ENCODE measurements at places on chromosomes 3 and 15. TPM values are rescaled to one million over a fixed set of nuclear protein-coding genes. Genes with fewer than 3 reads are reported as not detected.

- no peak overlapping the region for H3K4me3 ChIP-seq
- no peaks in the 10 kb centered on the region for H3K36me3 ChIP-seq
- H3K27ac ChIP-seq: no peak overlapping the region
These were observed 9.1 kb downstream of the ABHD5 start for GRCh38 chr3:43699864-43700263.

GRCh38 chr3:133388696-133389395, 11.0 kb upstream of the BFSP2 start:
- no peak overlapping the region for H3K27ac ChIP-seq
- no peak overlapping the region for H3K4me3 ChIP-seq
- DNase-seq: no peak
- no peaks in the 10 kb centered on the region for H3K4me1 ChIP-seq
- no peaks in the 10 kb centered on the region for H3K36me3 ChIP-seq
- no peaks in the 10 kb centered on the region for H3K27me3 ChIP-seq

DNA sequence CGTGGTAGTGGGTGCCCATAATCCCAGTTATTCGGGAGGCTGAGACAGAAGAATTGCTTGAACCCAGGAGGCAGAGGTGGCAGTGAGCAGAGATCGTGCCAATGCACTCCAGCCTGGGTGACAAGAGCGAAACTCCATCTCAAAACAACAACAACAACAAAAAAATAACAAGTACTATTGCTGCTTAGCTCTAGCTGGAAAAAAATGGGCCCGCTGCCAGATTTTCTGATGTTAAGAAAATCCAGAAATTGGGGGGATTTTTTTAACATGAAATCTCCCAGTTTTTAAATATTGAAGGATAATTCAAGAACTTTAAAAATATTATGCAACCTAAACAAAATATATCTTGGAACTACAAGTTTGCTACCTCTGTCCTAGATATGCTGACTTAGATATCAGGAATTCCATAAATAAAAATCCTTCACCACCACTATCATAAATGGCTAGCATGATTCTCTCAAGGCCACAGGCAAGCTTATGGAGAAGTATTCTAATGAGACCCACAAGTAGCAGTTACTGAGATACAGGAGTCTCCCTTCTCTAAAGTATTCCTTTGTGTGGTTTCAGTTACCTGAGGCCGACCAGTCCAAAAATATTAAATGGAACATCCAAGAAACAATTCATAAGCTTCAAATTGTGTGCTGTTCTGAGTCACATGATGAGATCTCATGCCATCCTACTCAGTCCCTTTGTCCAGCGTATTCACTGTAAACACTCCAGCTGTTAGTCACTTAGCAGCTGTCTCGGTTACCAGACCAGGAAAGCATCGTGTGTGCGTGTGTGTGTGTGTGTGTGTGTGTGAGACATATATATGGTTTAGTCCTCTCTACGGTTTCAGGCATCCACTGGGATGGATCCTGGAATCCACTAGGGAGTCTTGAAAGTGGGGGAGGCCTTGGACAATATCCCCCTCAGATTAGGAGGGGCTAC, 277.2 kb downstream of the TBL1XR1 start:
- no peak overlapping the region for H3K4me3 ChIP-seq
- no peaks in the 10 kb centered on the region for H3K27me3 ChIP-seq
- DNase-seq: peak; percentile 88

- H3K4me3 ChIP-seq: peak overlapping the region; percentile 73
- peaks cover 13% of the 10 kb centered on the region for H3K36me3 ChIP-seq
- peak overlapping the region; percentile 85 for H3K27ac ChIP-seq
- H3K27me3 ChIP-seq: no peaks in the 10 kb centered on the region
- DNase-seq: peak; percentile 35
- peaks cover 2% of the 10 kb centered on the region for H3K4me1 ChIP-seq
These were observed 12.1 kb downstream of the NR2F2 start for GRCh38 chr15:96342406-96343112.

- no peaks in the 10 kb centered on the region for H3K4me1 ChIP-seq
- H3K27me3 ChIP-seq: no peaks in the 10 kb centered on the region
- no peak overlapping the region for H3K27ac ChIP-seq
- H3K36me3 ChIP-seq: no peaks in the 10 kb centered on the region
- no peak for DNase-seq
These were observed 243.5 kb upstream of the SLCO3A1 start for GRCh38 chr15:91609966-91610365.

Gene ZMYND10
- total RNA-seq: 0.26 TPM

Gene PEX5L
- 0.51 TPM for total RNA-seq

- H3K4me3 ChIP-seq: no peak overlapping the region
- DNase-seq: no peak
- no peak overlapping the region for H3K27ac ChIP-seq
These were observed 36.9 kb upstream of the RAB7A start for GRCh38 chr3:128689060-128689459.

- no peak overlapping the region for H3K27ac ChIP-seq
- H3K36me3 ChIP-seq: no peaks in the 10 kb centered on the region
- H3K4me1 ChIP-seq: no peaks in the 10 kb centered on the region
- DNase-seq: no peak
- H3K27me3 ChIP-seq: no peaks in the 10 kb centered on the region
- H3K4me3 ChIP-seq: no peak overlapping the region
These were observed 252.8 kb downstream of the NTRK3 start for GRCh38 chr15:88003541-88004327.

GRCh38 chr15:81425905-81426304, 51.9 kb upstream of the TMC3 start:
- no peaks in the 10 kb centered on the region for H3K36me3 ChIP-seq
- DNase-seq: no peak
- no peaks in the 10 kb centered on the region for H3K27me3 ChIP-seq
- H3K4me1 ChIP-seq: no peaks in the 10 kb centered on the region
- H3K27ac ChIP-seq: no peak overlapping the region

- H3K4me3 ChIP-seq: no peak overlapping the region
- no peak for DNase-seq
- no peaks in the 10 kb centered on the region for H3K27me3 ChIP-seq
- H3K36me3 ChIP-seq: no peaks in the 10 kb centered on the region
These were observed 248.7 kb downstream of the TUSC7 start for GRCh38 chr3:116958291-116958690.

Gene CISH
- 0.99 TPM for total RNA-seq

Data from fibroblast of lung (primary cell).